ENCODE measurements at places on chromosomes 11 and 22. TPM values are rescaled to one million over a fixed set of nuclear protein-coding genes. Genes with fewer than 3 reads are reported as not detected.

DNA sequence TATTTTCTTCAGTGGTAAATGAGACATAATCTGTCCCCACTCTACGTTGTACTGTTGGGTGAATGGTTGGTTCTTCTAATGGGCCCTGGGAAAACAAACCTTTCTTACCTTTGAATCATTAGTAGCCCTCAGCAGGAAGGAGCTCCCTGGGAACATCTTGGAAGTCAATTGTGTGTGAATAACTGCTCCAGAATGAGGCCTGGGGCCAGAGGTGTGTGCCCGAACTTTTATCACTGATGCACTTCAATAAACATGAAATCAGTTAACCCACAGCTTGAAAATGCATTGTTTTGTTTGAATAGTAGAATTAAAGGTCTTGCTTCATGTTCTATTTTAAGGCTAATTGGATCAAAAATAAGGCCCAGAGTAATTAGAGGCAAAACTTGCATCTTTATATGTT lies 67.1 kb downstream of the NAV2 start:
- H3K36me3 ChIP-seq: no peaks in the 10 kb centered on the region
- H3K27ac ChIP-seq: no peak overlapping the region
- no peak for DNase-seq
- H3K27me3 ChIP-seq: no peaks in the 10 kb centered on the region
- H3K4me3 ChIP-seq: no peak overlapping the region
- H3K4me1 ChIP-seq: no peaks in the 10 kb centered on the region

GRCh38 chr11:73916435-73916834 lies 34.4 kb upstream of the DNAJB13 start:
- H3K27ac ChIP-seq: no peak overlapping the region
- H3K27me3 ChIP-seq: no peaks in the 10 kb centered on the region
- H3K36me3 ChIP-seq: no peaks in the 10 kb centered on the region
- H3K4me3 ChIP-seq: no peak overlapping the region
- DNase-seq: no peak
- no peaks in the 10 kb centered on the region for H3K4me1 ChIP-seq

DNA sequence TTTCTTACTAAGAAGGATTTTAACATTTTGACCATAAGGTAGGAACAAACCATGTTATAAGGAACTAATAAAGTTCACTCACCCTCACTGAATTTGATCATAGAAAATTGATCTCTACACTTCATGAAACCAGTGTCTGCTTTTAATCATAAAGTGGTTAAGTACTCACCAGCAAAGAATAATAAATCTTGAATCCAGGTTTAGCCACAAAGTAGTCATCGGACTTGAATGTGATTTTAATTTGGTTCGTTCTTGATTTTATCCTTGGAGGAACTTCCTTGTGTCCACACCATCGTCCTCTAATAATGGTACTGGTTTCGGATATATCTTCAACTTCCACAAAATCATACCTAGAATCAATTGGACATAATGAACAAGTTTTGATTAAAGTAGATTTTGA lies 40.5 kb upstream of the DDI1 start:
- no peak overlapping the region for H3K27ac ChIP-seq
- H3K4me1 ChIP-seq: no peaks in the 10 kb centered on the region
- no peaks in the 10 kb centered on the region for H3K36me3 ChIP-seq
- no peaks in the 10 kb centered on the region for H3K27me3 ChIP-seq

The BRSK2 gene
- total RNA-seq: 2.2 TPM

The SYT9 gene
- total RNA-seq: 5.8 TPM

- no peak overlapping the region for H3K4me3 ChIP-seq
- H3K4me1 ChIP-seq: peaks cover 3% of the 10 kb centered on the region
- no peak for DNase-seq
These were observed 2.3 kb downstream of the ATG16L2 start for GRCh38 chr11:72816404-72816990.

The MMP8 gene
- total RNA-seq: not detected

DNA sequence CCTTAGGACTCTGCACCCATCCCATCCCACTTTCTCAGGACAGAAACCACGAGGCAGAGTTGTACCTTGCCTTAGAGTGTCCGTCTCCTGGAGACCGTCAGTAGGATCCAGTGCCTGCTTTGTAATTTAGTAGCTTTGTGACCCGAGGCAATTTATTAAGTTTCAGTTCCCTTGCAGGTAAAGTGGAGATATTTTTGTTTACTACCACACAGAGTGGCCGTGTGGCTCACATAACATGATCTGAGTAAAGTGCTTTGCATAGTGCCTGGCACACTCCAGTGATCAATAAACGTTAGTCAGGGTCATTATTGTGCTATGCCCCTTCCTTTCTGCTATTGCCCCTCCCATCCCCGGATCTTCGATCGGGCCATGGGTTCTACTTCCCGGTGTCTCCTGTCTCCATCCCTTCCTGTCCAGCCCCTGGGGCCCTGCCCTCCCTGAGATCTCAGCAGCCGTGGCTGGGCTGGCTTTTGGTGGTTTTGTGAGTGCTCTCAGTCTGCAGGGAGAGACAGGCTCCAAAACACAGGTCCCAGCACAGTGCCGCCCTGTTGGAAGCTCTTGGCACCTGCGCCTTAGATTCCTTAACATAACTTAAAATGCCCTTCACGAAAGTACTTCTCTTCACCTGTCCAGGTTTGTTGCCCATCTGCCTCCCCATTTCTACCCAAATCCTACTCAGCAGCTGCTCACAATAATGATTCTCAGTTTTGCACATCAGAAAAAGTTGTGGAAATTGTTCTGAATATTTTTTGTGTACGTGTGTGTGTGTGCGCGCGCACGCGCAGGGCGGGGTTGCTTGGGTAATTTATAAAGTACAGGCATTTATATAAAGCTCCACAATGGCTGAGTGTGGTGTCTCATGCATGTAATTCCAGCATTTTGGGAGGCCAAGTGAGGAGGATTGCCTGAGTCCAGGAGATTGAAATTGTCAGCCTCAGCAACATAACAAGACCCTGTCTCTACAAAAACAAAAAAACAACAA lies 753.7 kb downstream of the NTM start:
- no peak for DNase-seq
- H3K4me3 ChIP-seq: no peak overlapping the region
- H3K27me3 ChIP-seq: no peaks in the 10 kb centered on the region

The SAMM50 gene
- total RNA-seq: 16.2 TPM

- no peak overlapping the region for H3K27ac ChIP-seq
- DNase-seq: no peak
- no peaks in the 10 kb centered on the region for H3K4me1 ChIP-seq
- no peaks in the 10 kb centered on the region for H3K27me3 ChIP-seq
These were observed 71.0 kb downstream of the PTPRJ start for GRCh38 chr11:48051217-48051830.

DNA sequence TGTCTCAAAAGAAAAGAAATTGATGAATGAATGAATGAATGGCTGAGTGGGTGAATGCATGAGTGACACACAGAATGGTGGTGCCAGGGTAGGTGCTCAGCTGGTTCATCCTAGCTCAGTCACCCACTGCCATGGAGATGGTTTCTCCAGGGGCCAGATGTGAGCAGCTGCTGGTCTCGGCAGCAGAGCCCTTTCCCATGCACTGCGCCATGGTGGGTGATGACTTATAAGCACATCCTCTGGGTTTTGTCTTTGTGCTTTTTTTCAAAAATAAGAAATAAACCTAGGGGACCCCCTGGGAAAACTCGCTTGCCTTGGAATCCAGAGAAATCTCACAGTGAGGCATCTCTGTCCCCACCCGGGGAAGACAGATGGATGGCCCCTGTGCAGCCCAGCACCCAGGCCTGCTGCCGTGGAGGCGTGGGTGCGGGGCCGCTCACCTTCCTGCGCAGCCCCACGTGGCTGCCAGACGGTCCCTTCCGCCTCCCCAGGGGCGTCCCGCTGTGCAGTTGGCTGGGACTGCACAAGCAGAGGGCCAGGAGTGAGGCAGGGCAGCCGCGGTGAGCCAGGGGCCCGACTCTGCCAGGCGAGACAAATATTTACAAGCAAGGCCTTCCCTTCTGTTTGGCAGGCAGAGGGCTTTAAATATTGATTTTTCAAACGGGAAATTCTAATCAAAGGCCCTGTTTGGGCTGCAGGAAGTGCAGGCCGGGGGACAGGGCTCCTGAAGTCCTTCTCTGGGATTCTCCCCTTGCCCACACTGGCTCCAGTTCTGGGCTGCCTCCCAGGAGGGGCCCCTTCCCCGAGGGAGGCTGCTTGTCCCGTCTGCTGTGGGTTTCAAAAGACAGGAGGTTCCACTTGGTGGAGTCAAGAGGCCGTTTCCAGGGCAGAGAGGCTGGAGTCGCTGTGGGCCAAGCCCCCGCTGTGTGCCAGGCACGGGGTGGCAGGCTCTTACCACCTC lies 24.3 kb downstream of the MPPED1 start:
- no peaks in the 10 kb centered on the region for H3K4me1 ChIP-seq
- DNase-seq: no peak
- no peaks in the 10 kb centered on the region for H3K27me3 ChIP-seq
- H3K4me3 ChIP-seq: no peak overlapping the region
- H3K27ac ChIP-seq: no peak overlapping the region

The PDE2A gene
- 185 TPM for total RNA-seq

The CHKA gene
- total RNA-seq: 27.5 TPM

DNA sequence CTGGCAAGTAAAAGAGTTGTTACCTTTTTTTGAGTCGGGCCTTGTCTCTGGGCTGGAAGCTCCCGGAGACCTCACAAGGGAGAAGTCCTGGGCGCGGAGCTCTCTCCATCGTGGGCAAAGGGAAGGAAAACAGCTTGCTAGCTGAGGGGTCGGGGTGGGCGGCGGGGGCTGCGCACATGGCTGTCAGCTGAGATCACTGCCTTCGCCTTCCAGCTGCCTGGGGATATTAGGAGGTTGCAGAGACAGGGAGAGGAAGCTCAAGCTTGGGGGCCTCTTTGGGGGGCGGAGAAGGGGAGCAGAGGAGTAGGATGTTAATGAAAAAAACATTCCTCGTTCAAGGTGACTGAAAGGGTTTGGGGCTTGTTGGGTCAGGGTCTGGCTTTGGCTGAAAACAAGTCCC lies 49.2 kb upstream of the ALX4 start:
- DNase-seq: no peak
- no peaks in the 10 kb centered on the region for H3K27me3 ChIP-seq
- no peaks in the 10 kb centered on the region for H3K4me1 ChIP-seq
- H3K4me3 ChIP-seq: no peak overlapping the region

- no peaks in the 10 kb centered on the region for H3K36me3 ChIP-seq
- no peaks in the 10 kb centered on the region for H3K27me3 ChIP-seq
- no peak for DNase-seq
- H3K27ac ChIP-seq: no peak overlapping the region
These were observed 193.9 kb downstream of the KIF18A start for GRCh38 chr11:27914080-27914479.

GRCh38 chr11:82529936-82530335 lies 203.7 kb downstream of the FAM181B start:
- no peak for DNase-seq
- H3K4me1 ChIP-seq: no peaks in the 10 kb centered on the region
- no peaks in the 10 kb centered on the region for H3K36me3 ChIP-seq
- H3K4me3 ChIP-seq: no peak overlapping the region
- no peak overlapping the region for H3K27ac ChIP-seq

GRCh38 chr11:85791409-85791990 lies 19.4 kb downstream of the SYTL2 start:
- H3K4me1 ChIP-seq: no peaks in the 10 kb centered on the region
- no peaks in the 10 kb centered on the region for H3K36me3 ChIP-seq
- no peaks in the 10 kb centered on the region for H3K27me3 ChIP-seq
- no peak for DNase-seq
- H3K27ac ChIP-seq: no peak overlapping the region

The CASP5 gene
- total RNA-seq: not detected

DNA sequence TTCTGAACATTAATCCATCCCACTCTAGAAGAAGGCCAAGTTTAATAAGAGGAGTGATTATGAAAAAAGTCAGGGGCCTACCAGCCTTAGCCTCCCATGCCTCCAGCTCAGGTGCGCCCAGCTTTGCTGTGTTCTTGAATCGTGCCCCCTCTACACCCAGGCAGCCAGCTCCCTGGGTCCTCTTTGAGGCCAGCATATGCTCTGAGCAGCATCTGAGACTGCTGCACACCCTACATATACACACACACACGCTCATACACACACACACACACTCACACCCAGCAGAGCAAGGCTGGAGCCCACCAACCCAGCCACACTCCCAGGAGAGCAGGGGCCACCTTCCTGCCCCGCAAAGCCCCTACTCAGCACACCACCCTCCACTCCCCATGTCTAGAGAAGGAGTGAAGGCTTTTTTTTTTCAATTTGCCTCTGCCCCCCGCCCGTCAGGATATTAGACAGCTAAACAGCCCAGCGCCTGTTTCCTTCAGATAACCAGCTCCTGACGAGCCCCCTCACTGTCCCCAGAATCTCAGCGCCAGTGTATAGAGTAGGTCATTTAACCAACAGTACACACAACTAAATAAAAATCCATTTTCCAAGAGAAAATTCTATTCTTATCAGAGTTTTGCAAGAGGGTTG lies 121.6 kb downstream of the BUD13 start:
- no peak overlapping the region for H3K4me3 ChIP-seq

The FKBP2 gene
- total RNA-seq: 29.1 TPM

The ZBTB16 gene
- 107 TPM for total RNA-seq

The MAPK8IP1 gene
- total RNA-seq: 24.9 TPM

DNA sequence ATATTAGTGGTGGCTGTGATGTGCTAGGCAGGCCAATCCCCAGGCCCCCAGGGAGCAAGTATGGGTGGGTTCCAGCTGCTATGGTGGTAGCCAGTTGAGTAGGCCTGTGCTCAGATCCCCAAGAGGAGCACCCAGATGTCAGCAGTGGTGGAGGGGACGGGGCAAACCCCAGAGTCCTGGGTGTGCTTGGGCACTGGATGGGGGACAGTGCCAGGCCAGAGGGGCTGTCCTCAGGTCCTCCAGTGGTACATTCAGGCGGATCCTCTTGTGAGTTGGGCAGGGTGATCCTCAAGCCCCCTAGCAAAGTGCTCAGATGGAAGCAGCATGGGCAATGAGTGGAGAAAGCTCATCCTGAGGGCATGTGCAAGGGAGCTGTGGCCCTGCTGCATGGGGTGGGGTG lies 26.0 kb downstream of the CFAP300 start:
- no peak overlapping the region for H3K27ac ChIP-seq
- H3K36me3 ChIP-seq: no peaks in the 10 kb centered on the region

DNA sequence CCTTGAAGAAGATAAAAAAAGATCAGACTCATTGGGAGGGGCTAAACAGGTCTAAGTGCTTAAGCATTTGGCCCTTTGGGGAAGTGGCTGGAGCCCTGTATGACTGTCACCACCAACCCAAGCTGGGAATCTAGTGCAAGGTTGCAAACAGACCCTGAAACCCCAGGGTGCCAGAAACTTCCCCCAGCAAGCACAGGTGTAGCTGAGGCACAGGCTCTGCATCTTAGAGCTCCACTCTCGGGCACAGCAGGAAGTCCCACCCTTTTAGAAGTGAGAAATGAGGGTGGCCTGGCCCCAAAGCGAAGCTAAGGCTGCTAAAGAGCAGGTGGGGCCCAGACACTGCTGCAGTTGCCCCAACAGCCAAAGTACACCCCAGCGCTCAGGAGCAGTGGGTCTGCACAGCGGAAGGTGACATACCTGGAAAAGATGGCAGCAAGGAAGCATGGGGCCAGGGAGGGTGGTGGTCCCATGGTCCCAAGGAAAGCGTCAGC lies 5.8 kb upstream of the KDM2A start:
- no peaks in the 10 kb centered on the region for H3K4me1 ChIP-seq
- H3K27ac ChIP-seq: no peak overlapping the region
- H3K27me3 ChIP-seq: no peaks in the 10 kb centered on the region
- H3K36me3 ChIP-seq: no peaks in the 10 kb centered on the region
- no peak for DNase-seq

GRCh38 chr11:16536513-16536912 lies 180.2 kb upstream of the SOX6 start:
- H3K27ac ChIP-seq: no peak overlapping the region
- no peaks in the 10 kb centered on the region for H3K36me3 ChIP-seq
- no peak overlapping the region for H3K4me3 ChIP-seq
- H3K27me3 ChIP-seq: no peaks in the 10 kb centered on the region
- DNase-seq: no peak
- H3K4me1 ChIP-seq: no peaks in the 10 kb centered on the region

The ISX gene
- total RNA-seq: not detected

The MS4A3 gene
- total RNA-seq: not detected
